ENCODE measurements at places on chromosomes 1 and 21.

DNA sequence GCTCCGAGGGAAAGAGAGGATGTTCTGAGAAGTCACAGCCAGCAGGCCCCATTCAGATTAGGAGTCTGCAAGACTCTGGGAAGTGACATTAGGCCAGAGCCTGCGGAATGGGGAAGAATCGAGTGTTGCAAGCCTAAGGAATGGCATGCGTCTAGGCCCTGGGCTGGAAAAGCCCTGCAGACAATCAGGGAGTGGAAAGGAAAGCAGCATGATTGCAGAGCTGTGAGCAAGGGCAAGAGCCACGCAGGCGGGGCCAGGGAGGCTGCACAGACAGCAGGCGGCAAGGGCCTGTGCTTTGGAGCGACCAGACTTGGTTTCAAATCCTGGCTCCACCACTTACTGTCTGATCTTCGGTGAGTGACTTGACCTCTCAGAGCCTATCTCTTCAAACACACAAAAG is 118.2 kb downstream of the RRAGC start:
- no peak for DNase-seq

- no peak for DNase-seq
Measured at GRCh38 chr1:61000327-61000726, 82.0 kb upstream of the NFIA start.

DNA sequence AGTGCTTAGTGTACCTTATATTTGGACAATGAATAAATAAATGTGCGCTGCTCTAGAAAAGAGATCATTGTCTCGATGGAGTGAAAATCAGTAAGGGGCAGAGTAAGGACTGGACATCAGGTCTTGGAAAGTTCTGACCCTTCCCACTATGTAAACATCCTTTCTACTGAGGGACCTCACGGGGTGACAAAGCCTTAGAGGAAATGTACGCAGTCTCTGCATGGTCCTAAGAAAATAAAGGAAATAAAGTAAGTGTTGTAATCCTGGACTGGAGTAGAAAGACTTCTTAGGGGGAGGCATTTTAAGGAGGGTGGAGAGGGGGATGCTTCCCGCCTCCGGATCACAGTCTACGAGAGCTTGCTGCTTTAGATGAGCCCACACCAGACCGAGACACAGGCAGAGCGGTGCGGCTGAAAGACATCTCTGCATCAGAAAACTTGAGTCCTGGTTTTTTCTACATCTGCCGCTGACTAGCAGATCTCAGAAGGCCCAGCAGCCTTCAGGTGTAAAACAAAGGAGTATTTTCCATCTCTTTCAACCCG is 22.3 kb upstream of the GPR137B start:
- peak; percentile 11 for DNase-seq

DNA sequence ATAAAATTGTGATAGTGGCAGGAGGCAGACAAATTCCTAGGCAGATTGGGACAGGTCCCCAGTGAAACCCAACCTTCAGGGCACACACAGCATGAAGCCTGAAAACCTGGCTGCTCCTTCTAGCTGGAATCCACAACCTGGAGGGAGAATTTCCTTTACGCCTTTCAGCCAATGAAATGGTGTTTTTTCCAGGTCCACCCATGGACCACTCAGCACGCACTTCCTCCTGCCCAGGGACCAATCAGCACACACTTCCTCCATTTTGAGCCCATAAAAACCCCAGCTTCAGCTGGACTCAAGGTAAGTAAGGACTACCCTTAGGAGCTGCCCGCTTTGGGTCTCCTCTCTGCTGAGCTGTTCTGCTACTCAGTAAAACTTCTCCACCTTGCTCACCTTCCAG is 120.1 kb downstream of the AKT3 start:
- DNase-seq: no peak

- no peak for DNase-seq
Measured at GRCh38 chr1:76770979-76771378, 96.3 kb upstream of the ST6GALNAC5 start.
